ENCODE measurements at places on chromosomes 3 and 15.

DNA sequence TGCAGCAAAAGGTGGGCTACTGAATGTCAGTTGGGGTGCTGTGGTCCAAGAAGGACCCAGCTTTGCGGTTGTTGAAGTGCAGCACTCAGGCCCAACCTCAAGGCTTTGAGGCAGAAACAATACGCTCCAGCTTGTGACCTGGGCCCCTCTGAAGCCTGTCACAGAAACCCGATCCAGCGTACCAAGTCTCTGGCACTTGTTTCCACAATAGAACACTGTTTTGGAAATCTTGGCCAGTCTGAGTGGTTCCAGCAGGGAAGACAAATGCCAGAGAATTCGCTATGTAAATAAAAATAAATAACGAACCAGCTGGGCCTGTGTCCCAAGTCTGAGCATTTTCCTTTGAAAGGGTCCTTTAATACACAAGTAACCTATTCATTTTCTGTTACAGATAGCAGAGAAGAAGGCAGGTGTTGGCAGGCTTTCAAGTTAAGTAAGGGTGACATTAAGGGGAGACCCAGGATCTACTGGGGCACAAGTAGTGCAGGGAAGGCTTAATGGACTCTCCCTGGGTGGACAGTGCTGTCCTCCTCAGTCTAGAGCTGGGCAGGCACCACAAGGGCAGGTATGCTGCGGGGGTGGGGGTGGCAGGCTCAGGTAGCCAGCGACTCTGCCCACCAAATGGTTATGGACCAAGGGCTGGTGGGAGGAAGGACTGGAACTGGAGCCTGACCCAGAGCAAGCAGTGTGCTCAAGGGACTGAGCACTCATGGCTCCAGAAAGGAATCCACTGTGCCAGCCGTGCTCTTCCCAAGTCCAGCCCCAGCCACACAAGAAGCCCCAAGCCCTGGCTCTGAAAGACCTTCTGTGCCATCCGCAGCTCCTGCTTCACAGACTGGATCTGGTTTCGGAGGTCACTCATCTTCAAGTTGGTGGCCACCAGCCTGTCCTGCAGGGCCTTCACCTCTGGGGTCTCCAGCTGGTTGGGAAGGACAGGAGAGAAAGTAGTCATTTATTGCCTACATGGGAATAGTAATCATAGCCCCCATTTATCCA is 26.3 kb downstream of the CCDC13 start:
- DNase-seq = no peak

DNA sequence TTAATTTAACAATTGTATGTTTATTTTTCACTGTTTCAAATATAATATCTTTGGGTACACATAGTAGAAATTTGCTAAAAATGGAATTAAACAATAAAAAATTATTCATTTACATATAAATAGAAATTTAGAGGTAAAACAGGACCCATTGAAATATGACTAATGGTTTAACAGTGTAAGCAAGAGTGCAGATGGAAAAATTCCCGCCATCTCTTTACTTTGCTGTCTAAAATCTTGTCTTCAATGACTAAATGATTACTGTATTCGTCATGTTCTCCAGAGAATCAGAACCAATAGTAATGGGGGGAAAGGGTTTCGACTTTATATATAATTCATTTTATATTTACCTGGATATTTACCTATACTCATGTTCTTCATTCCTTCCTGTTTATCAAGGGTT is 163.1 kb downstream of the IL1RAP start:
- no peak for DNase-seq

DNA sequence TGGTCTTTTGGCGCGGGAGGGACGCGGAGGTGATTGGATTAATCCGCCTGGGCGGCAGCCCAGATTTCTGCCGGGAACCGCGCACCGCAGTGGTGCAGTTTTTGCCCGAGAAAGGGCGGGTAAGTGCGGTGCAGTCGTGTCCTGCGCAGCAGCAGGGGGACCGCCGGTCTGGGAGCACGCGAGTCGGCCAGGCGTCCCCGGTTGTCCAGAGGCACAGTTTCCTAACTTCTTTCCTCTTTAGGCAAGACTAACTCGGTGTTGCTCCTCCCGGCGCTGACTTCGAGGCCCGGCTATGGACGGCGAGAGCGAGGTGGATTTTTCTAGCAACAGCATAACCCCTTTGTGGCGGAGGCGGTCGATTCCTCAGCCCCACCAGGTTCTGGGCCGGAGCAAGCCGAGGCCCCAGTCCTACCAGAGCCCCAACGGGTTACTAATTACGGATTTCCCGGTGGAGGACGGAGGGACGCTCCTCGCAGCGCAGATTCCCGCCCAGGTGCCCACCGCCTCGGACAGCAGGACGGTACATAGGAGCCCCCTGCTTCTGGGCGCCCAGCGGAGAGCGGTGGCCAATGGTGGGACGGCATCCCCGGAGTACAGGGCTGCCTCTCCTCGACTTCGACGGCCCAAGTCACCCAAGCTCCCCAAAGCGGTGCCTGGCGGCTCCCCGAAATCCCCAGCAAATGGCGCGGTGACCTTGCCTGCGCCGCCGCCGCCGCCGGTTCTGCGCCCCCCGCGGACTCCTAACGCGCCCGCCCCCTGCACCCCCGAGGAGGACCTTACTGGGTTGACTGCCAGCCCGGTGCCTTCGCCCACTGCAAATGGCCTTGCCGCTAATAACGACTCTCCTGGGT is 736 bp downstream of the ARHGEF26 start:
- no peak for DNase-seq

GRCh38 chr3:31701286-31701685 is 168.6 kb downstream of the STT3B start:
- DNase-seq = no peak

- DNase-seq = peak; percentile 62
Observed at GRCh38 chr15:28975766-28976179, 90.0 kb downstream of the APBA2 start.

DNA sequence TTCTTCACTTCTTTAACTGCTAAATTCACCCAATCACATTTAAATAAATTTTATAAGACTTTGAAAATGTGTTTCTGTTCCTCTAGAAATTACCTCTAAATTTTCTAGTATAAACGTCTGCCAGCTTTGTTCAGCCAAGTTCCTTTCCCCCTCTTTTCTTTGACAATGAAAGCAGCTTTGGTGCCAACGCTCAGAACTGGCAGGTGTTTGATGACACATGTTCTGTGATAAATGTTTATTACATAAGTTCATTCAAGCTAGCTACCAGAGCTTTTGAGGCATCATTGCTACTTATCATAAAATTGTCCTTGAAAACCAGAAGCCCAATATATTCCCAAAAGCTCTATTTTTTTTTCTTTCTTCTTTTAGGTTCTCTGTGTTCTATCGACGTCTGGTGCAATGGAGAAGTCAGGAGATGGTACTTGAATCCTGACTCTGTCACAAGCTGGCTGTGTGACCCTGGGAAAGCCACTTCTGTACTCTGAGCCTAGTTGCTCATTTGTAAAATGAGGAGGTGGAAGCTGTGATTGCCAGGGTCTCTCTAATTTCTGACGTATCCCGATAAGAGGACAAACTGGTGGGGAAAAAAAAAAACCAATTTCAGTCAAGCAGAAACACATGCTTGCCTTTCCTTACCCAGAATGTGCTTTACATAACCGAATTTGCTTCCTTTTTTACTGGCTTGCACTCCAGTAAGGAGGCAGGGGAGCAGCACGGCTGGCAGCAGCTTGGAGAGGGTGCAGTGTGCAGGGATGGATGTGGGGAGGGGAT is 187.1 kb upstream of the LPP start:
- DNase-seq = no peak

DNA sequence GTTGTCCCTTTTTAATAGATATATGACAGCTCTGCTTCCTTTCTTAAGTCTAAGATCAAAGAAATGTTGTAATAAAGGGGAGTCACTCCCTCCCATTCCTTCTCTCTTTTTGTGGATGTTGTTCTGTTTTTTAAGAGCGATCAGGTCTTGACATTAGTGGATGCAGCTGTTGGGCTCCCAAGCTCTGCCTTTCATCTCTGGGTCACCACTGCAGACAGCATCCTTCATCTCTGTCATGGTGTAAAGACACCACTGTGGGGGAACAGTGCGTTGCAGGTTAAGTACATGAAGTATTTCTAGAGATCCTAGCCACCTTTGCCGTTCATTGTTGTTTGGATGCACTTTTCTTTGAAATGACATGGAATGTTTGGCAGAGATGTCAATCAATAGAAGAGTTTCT is 17.7 kb downstream of the FNDC3B start:
- no peak for DNase-seq

- no peak for DNase-seq
Observed at GRCh38 chr3:39721076-39721475, 88.3 kb upstream of the MYRIP start.

- DNase-seq = no peak
Observed at GRCh38 chr3:11548721-11549131, 95.0 kb downstream of the VGLL4 start.

DNA sequence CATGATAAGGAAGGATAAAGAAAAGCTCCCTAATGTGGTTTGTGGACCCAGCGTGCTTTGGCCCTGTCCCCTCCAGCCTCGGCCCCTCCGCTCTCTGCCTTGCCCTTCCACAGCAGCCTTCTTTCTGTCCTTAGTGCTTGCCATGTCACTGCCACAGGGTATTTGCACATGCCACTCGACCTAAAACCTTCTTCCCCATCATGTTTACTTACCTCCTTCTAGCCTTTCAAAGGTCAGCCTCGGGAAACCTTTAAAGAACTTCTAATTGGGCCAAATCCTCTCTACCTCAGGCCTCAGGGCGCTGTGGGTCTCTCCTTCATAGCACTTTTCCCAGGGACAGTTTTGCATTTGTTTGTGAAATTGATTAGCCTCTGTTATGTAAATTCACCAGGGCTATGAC is 73.0 kb downstream of the SCN11A start:
- no peak for DNase-seq

DNA sequence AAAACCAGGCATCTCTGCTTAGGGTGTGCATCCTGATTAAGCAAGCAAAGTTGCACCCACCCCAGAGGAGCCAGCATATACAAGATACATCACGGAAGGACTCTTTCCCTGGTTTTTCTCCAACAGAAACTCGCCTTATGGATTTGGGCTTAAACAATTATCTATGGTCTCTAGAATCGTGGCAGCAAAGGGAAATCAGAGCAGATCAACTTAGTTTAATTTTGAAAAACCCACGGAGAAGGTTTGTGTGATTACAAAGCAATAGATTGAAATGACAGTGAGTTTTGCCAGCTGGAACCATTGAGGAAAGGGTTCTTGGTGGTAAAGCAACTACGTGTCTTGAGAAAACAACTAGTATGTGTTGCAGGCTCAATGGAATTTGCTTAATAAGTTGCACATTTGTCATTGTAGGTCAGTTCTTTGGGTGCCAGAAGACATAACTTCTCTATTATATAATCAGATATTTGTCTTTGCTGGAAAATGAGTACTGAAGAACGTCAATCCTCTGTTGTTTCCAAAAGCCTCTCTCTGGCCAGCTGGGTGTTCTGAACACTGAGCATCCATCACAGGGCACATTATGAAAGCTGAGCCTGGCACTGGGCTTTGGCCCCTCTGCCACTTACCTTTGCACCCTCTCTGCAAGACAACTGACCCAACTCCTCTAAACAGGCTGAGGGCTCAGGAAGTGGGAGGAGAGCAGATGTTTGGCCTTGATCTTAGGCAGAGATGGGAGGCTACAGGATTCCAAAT is 75.7 kb upstream of the FBN1 start:
- DNase-seq = no peak

- DNase-seq = no peak
Observed at GRCh38 chr3:5811016-5811415, 623.5 kb downstream of the EDEM1 start.

DNA sequence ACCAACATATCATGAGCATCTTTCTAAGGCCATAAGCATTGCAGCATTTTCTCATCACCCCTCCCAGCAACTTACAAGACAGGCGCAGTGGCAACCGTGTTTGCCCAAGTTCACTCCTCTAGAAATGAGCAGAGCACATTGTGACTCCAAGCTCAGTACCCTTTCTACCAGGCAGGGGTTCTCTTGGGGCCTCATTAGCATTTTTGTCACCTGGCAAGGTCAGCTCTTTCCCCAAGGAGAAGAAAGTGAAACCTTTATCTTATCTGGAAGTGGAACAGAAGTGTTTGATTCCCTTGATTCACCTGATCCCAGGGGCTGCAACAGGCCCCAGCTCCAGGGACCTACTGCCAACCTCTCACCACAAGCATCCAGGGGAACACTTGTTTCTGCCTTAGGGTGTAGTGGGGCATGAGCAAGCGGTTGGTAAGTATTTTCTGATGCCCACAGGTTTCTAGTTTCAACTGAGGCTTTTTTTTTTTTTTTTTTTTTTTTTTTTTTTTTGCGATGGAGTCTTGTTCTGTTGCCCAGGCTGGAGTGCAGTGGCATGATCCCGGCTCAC is 44.0 kb upstream of the HERC1 start:
- no peak for DNase-seq

DNA sequence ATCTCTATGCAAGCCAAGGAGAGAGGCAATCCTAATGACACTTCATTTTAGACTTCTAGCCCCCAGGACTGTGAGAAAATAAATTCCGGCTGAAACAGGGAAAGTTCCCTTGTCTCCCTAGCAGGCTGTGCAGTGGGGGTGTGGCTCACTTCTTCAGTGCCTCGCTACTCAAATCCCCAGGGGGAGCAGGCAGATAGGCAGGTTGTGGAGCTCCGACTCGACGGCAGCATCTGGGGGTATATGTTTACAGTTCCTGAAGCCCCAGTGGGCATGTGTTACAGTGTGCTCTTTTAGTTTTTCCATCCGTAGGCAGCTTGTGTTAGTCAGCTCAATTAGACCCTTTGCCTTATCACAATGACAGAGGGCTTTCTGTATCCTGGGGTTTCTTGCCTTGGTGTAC is 836.5 kb downstream of the PDCD6IP start:
- DNase-seq = no peak

GRCh38 chr3:54641226-54642014 is 286.4 kb downstream of the LRTM1 start:
- no peak for DNase-seq

DNA sequence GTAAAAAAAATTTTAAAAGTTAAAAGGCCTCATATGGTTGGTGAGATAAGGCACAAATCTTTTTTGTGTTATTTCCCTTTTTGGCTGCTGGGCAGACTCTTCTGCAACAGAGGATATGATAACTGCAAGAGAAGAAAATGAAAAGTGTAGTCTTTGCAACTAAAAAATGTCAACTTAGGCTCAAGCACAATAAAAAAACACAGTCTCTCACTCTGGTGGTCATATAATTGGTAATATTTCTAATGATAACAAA is 15.4 kb downstream of the COMMD2 start:
- no peak for DNase-seq

- DNase-seq = no peak
Observed at GRCh38 chr3:94440767-94441493, 378.1 kb downstream of the NSUN3 start.

DNA sequence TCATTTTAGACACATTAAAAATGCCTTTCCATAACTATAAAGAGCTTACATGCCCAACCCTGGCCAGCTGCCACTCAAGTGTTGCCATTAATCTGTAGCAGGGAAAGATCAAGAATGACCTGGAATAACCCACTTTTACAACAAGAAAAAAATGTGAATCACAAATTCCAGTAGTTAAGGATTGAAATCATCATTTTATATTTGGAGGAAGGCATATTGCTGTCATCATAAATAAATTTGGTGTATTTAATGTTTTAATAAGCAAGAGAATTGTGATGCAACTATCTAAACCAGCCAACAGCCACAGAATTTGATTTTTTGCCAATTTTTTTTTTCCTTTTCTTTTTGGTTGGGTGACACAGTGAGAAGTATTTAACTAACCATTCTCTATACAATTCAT is 240.0 kb upstream of the SEMA6D start:
- DNase-seq = no peak

Data from effector CD8-positive, alpha-beta T cell (primary cell).